Esophagus squamous epithelium (tissue), 5 donors: ENCODE measurements at places on chromosomes 11 and 22.

GRCh38 chr22:39732625-39733024 lies 160.9 kb downstream of the ENTHD1 start:
- DNase-seq = no peak

DNA sequence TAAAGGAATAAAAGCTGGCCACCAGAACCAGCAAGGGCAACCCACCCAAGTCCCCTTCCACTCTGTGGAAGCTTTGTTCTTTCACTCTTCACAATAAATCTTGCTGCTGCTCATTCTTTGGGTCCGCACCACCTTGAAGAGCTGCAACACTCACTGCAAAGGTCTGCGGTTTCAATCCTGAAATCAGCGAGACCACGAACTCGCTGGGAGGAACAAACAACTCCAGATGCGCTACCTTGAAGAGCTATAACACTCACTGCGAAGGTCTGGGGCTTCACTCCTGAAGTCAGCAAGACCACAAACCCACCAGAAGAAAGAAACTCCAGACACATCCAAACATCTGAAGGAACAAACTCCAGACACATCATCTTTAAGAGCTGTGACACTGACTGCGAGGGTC lies 365.2 kb upstream of the LUZP2 start:
- no peak for DNase-seq

- DNase-seq = no peak
These were observed 62.1 kb upstream of the LMO1 start for GRCh38 chr11:8325591-8326304.

GRCh38 chr11:120168108-120168959 lies 30.4 kb upstream of the TRIM29 start:
- no peak for DNase-seq

DNA sequence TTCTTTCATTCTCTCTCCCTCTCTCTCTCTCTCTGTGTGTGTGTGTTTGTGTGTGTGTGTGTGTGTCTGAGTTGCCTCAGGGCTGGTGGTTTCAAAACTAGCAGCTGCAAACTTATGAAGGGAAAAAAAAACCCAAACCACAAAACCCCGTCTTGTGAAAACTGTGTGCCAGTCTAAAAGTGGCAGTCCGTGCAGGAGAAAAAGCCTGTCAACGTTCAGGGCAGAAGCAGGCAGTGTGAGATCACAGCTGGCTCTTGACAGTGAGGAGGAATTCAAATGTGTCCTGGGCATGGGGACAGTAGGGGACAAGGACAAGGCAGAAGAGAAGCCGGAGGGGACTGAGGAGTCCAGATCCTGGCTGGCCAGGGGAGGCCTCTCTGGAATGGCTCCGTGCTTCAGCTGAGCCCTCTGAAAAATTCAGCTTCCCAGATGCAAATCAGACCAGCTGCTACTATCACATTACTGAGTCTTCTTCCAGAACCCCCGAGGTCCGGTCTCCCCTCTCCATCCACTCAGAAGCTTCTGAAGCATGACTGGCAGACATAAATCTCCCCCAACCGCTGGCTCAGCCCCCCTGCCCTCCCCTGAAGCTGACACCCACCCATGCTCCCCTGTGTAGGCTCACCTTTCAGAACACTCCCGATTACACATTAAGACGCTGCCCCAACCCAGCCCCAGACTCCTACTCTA lies 31.9 kb downstream of the FLI1 start:
- DNase-seq = peak; percentile 27

DNA sequence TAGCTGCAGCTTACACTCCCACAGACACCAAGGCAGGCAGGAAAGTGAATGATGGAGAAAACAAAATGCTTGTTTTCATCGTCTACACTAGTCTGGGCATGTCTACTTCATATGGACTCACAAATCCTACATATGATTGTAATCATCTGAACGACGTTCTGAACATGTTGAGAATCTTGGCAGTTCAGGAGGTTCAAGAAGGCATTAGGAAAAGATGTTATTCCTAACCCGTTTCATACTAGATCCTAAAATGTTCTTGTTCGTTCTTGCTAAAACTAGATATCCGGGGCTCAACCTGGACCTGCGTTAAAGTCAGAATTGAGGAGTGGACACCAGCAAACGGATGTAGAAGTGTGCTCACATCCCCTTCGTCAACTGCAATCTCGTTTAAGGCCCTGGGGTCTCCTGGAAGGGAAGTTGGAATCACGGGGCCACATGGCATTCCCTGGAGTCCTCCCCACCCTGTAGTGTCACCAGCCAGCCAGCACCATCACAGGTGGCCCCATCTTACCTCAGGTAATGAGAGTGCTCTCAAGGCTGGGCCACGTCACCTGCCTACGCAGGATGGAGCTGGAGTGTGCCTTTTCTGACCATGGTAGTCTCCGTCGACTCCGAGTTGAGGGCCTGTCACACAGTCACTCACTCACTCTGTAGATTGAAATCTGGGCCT lies 37.3 kb downstream of the C11orf58 start:
- no peak for DNase-seq

- DNase-seq = no peak
These were observed 63.1 kb upstream of the TTC12 start for GRCh38 chr11:113251281-113251680.

DNA sequence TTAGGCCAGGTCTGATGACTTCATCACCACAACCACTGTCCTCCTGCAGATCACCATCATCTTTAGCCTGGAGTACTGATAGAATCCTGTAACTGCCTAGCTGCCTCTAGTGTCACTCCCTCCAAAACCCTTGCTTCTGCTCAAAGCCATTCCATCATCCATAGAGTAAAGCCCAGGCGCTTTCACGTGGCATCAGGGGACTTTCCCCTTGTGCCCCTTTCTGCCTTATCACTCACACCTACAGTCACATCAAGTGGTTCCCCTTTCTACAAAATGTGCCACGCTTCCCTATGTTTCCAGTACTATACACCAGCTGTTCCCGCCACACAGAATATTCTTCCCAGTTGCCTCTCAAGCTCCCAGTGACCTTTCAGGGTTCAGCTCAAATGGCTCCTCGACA lies 75.9 kb downstream of the MN1 start:
- no peak for DNase-seq

DNA sequence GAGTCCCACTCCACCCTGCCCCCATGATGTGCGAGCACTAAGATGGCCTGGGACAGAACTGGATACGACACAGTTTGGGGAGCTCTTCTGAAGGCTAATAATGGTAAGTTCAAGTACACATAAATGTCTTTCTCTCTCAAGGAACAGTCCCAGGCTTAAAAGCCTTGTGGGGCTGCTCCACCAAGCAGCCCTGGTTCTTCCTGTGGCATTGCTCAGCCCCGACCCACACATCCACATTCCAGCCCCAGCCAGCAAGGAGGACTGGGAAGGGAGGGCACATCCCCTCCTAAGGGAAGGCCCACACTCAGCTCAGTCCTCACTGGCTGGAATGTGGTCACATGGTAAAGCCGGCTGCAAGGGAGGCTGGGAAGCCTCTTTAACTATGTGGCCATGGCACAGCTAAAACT lies 13.3 kb upstream of the MB start:
- no peak for DNase-seq

DNA sequence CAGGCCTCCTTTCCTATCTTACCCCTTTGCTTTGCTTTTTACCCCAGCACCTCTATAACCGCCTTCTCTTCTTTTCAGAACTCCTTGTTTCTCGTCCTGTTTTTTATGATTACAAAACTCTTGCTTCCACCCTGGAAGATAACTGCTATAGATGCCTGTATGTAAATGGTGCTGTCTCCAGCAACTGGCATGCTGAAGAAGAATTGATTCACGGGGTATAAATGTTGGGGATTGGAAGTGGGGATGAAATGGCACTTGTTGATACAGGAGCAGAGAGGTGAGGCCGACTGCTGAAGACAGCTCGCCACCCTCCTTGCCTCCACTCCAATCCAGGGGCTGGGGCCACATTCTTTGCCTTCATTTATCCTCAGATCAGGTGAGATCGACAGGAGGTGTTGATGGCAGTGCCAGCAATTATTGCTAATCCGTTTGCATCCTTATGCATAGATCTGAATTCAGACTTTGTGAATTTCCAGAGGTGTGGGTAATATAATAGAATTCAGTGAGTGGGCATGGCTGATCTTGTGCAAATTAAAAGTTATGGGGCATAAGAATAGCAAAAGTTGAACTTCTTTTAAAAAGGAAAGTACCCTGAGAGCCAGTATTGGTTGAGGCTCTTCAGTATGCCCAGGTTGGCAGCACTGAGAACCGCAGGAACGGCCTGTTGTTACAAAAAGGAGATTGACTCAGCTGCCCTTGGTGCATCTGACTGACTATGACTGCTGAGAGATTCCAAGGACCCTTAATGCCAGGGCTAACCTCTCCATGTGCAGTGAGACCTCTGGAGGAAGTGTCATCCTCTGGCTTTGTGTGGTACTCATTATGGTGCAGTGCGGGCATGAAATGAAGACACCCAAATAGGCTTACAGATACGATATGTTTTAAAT lies 5.3 kb downstream of the NEAT1 start:
- no peak for DNase-seq

- no peak for DNase-seq
These were observed 199.5 kb upstream of the PLET1 start for GRCh38 chr11:112460141-112460540.

- no peak for DNase-seq
These were observed at the start of gene RAB3IL1 for GRCh38 chr11:61917334-61918109. TSS of gene RAB3IL1 (minus strand) at chr11:61917566. CDS start at chr11:61917367, 199 bp downstream.

DNA sequence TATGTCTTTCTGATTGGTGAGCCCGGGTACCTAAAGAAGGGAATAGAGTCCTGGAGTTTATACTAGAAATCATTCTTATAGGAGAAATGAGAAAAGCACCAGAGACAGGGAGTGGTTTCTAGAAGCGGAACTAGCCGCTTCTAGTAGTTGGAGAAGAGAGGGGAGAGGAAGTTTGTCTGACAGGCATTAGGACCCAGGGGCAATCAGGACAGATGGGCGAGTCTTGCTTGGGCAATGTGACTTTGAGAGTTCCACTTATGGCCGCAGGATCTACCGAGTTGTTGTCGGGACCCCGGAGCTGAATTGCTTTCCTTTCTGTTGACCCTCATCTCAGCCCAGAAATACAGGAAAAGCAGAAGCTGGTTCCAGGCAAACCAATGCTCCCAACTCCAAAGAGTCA lies 596.8 kb upstream of the CNTN5 start:
- no peak for DNase-seq

DNA sequence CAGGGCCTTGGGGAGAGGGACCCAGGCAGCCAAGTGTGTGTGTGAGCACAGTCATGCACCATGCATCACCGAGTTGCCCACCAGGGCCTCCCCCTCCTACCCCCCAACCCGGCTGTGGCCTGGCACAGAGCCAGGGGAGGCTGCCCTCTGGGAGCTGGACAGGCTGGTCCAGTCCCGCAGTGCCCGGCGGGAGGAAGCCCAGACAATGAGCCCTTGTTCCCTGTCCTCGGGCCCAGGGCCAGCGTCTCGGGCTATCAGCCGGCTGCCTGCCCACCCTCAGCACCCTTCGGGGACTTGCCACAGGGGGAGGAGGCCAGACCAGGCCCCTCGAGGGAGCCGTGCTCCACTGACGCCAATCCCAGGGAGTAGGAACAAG lies 4.5 kb downstream of the LRRC75B start:
- DNase-seq = no peak

DNA sequence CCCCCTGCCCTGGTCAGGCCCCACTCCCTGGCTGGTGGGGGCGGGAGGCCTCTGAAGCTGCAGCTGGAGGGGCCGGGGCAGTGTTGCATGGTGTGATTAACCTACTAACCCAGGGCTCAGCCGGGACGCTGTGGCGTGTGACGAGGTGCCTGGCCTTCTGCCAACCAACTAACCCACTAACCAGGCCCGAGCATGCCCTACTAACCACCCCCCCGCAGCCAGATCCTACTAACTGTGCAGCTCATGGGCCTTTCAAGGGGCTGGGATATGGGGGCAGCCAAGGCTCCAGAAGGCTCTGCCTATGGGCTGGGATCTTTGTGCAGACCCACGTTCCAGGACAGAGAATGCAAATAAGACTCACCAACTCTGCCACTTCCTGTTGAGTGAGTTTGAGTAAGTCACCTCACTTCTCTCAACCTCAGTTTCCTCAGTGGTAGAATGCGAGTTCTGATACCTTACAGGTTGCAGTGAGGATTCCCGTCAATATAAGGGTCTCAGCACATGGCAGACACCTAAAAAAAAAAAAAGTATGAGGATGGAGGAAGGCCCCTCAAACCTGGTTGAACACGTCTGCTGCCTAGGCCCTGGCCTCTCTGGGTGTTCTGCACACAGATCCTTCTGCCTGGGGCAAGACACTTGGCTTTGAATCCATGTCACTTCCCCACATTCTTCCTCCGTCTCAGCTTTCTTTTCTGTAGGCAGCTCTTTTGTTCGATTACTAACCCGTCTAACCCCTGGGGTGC lies 14.1 kb downstream of the MIAT start:
- DNase-seq = peak; percentile 30

DNA sequence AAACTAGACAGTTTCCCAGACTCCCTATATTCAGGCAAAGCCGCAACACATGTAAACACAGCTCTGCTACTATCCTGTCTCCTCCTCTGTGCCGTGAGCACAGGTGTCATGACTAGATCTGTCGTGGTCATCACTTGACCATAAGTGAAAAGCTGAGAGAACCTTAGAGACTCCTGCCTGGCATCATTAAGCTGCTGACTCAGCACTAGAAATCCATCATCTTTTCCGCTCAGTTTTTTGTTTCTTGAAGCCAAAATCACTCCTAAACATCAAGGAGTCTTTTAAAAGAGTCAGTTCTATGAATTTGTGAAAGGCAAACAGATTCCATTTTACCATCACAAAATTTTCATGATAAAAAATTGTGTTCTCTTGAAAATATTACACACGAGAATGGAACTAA lies 102.5 kb upstream of the TP53AIP1 start:
- no peak for DNase-seq

DNA sequence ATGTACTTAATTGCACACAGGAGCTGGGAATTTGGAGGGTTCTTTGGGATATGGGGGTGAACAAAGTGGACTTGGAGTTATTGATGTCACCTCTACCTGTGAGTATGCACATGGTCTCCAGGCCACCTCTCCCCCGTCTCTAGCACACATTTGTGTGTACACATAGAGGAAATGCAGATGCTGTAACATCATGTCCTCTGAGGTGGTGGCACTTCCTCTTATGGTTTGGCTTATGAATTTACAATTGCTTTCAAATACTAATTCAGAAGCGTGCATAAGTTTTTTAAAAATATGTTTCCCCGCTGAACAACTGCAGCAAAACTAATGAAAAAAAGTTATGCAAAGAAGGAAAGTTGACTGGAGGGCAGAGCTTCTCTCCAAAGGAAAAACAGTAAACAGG lies 152.0 kb upstream of the TENM4 start:
- no peak for DNase-seq

DNA sequence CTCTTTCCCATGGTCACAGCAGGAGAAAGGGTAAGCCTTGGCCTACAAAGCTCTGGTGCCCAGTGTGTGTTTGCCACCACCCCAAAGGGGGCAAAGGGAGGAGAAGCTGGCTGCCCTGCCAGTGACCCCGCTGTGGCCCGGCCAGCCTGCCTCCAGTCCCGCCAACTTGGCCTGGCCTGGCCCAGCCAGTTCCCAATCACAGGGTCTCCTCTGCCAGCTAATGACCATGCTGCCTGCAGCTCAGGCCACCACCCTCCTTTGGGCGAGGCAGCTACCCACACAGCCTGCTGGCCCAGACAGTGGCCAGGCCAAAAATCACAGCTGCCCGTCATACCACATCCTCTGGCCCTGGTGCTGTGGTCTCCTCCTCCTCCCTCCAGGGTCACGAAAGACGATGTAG lies 5.1 kb downstream of the GDPD5 start:
- DNase-seq = no peak
